Right hindlimb (tissue), 1 donor: ENCODE measurements at places on chromosomes 4 and X.

GRCh38 chr4:86451560-86452330, 91.9 kb upstream of the MAPK10 start:
- DNase-seq = no peak

- DNase-seq = no peak
Measured at GRCh38 chr4:139987502-139987850, 166.5 kb downstream of the MAML3 start.

- no peak for DNase-seq
Measured at GRCh38 chrX:86322913-86323312, 174.7 kb downstream of the DACH2 start.

- no peak for DNase-seq
Measured at GRCh38 chrX:22196149-22196548, 76.6 kb upstream of the CBLL2 start.

DNA sequence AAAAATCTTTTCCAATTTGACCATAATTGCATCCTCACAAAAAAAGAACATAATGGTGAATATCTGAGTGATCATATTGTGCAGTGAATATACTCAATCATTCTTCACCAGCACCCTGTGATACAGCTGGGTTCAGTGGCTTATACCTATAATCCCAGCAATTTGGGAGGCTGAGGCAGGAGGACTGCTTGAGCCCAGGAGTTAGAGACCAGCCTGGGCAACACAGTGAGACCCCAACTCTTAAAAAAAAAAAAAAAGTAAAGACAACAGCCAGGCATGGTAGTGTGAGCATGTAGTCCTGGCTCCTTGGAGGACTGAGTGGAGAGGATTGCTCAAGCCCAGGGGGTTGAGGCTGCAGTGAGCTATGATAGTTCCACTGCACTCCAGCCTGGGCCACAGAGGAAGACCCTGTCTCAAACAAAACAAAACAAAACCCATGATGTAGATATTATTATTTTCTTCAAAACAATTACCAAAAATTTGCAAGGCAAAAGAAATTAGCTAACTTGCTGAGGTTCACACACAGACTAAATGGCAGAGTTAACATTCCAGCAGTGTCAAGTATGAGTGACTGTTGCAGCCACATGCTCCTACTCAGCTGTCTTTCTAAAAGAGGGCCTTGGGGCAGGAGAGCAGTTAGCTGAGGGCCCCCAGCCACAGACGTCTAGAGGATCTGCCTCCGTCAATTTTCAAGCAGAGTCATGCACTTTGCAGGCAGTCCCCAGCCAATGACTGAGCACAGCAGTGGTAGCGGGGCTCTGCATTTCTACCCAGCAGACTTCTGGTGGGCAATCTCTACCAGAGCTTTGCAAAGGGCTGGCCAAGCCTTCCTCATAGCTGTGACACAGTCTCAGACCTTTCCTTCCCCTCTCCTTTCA, 33.4 kb downstream of the ADGRA3 start:
- DNase-seq = no peak

DNA sequence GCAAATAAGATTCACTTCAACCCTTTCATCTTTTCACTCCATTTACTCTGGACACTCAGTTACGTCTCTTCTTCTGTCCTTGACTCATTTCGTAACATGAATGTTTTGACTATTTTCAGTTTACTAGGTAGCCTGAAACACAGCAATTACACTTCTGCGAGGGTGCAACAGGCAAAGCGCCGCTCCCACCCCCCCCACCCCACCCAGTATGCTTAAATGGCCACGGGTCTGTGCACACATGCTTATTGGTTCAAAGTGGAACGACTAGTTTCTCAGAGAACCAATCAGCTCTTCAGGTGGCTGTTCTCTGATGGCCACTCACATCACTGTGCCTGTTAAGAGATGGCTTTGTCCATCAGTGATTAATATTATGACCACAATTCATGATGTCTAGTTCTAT, 3.5 kb downstream of the BEND4 start:
- DNase-seq = no peak

- DNase-seq = no peak
Measured at GRCh38 chrX:87583679-87584078, 66.1 kb downstream of the KLHL4 start.

DNA sequence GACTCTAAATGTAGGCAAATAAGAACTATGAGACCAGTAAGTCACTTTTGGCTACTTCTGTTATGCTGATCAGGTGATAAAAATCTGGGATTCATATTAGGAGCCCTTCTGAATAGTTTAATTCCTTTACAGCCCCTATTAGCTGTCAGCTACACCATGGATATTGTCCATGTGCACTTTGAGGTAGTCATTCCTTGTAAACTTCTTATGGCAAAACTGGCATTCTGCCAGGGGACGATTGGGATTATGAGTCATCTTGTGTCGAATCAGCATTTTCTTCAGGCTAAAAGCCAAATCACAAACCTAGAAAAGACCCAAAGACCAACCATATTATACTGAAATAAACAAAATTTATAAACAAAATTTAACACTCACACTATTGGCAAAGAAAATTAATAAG, 227.6 kb downstream of the PRDM5 start:
- peak; percentile 35 for DNase-seq
